ENCODE measurements at places on chromosomes 3 and 15. TPM values are rescaled to one million over a fixed set of nuclear protein-coding genes. Genes with fewer than 3 reads are reported as not detected.

CATSPER2 gene
- 0.96 TPM for total RNA-seq

CIDEC gene
- total RNA-seq = under 0.01 TPM

MEGF11 gene
- not detected for total RNA-seq

ABHD2 gene
- total RNA-seq = 47.5 TPM

CX3CR1 gene
- total RNA-seq = under 0.01 TPM

TMED3 gene
- total RNA-seq = 115 TPM
